Smooth muscle cell of the pulmonary artery (primary cell): ENCODE measurements at places on chromosomes 13 and 19. TPM values are rescaled to one million over a fixed set of nuclear protein-coding genes. Genes with fewer than 3 reads are reported as not detected.

Gene METTL21C
- total RNA-seq, result not detected in 2 replicates

Gene SMIM17
- 0.13 TPM in 1 of 2 replicates, not detected in the other for total RNA-seq

Gene RETN
- not detected in 2 replicates for total RNA-seq

Gene PEG3
- total RNA-seq, result 3.5 and 4.6 TPM in 2 replicates

Gene CILP2
- 0.17 and 0.20 TPM in 2 replicates for total RNA-seq

Gene PEX11G
- total RNA-seq, result 1.8 and 2.0 TPM in 2 replicates

Gene B9D2
- 4.0 and 4.5 TPM in 2 replicates for total RNA-seq

Gene IFNL1
- total RNA-seq, result not detected in 2 replicates

Gene NECTIN2
- 85.9 and 97.6 TPM in 2 replicates for total RNA-seq

Gene RHPN2
- 2.8 and 4.3 TPM in 2 replicates for total RNA-seq

Gene ZNF432
- 9.3 and 12.9 TPM in 2 replicates for total RNA-seq

Gene SIGLEC6
- not detected in 2 replicates for total RNA-seq

Gene LILRA6
- total RNA-seq, result not detected in 2 replicates

Gene ASPDH
- total RNA-seq, result not detected in 2 replicates

Gene DZIP1
- 41.0 and 62.0 TPM in 2 replicates for total RNA-seq

Gene ZSCAN5A
- total RNA-seq, result 5.2 and 8.9 TPM in 2 replicates

Gene PBX4
- 0.10 and 0.26 TPM in 2 replicates for total RNA-seq
